Mammary epithelial cell (primary cell): ENCODE measurements at places on chromosomes 7 and 10.

DNA sequence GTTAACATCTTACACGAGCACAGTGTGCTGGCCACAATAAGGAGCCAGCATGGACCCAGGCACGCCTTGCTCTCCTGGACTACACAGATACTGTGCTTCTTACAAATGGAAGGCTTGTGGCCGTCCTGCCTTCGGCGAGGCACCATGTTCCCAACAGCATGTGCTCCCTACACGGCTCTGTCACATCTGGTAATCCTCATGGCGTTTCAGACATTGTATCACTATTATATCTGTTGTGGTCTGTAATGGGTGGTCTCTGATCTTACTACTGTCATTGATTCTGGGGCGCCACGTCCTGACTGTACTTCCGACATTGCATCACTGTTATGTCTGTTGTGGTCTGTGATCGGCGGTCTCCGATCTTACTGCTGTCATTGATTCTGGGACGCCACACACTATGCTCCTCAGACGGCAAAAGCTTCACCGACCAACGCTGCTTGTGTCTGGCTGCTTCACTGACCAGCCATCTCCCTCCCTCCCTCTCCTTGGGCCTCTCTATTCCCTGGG lies 195.4 kb downstream of the MAD1L1 start:
- no peak for DNase-seq

- DNase-seq: no peak
These were observed 1.2 kb downstream of the GPNMB start for GRCh38 chr7:23247603-23248335.

- DNase-seq: no peak
These were observed 35.4 kb downstream of the DRGX start for GRCh38 chr10:49360271-49361177.

DNA sequence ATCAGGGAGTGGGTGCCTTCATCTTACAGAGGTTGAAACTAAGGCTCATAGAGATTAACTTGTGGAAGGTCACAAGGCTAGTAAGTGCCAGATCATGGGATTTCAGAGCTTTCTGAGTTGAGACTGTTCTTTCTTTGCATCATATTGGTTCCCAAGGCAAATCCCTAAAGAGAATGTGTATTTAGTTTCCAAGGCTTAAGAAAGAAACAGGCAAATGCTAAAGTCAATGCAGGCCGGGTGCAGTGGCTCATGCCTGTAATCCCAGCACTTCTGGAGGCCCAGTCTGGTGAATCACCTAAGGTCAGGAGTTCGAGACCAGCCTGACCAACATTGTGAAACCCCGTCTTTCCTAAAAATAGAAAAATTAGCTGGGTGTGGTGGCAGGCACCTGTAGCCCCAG lies 19.8 kb downstream of the CDK1 start:
- peak; percentile 37 for DNase-seq

GRCh38 chr10:88033793-88034192 lies 170.4 kb downstream of the PTEN start:
- no peak for DNase-seq

- no peak for DNase-seq
These were observed 29.1 kb upstream of the NRBF2 start for GRCh38 chr10:63103971-63104409.

GRCh38 chr7:74684921-74685320 lies 27.4 kb downstream of the GTF2I start:
- DNase-seq: no peak

DNA sequence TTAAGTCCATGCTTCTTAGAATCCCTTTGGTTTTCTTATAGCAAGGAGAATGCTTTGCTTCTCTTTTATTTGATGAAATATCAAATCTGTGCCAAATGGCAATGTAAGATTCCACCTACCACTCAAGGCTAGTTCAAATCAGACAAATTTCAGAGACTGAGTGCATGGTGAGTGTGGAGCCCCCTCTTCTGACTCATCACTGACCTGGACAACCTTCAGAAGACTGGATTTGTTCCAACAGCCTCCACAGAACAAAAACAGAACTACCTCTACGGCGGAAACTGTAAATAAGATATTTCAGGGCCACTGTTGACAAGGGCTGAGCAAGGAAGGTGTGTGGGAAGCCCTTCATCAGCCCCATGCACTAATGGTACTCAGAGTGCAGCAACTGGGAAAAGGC lies 21.1 kb downstream of the NCAPG2 start:
- no peak for DNase-seq

GRCh38 chr7:17488829-17489228 lies 190.4 kb downstream of the AHR start:
- no peak for DNase-seq

GRCh38 chr7:76023002-76023401 lies 24.8 kb downstream of the STYXL1 start:
- DNase-seq: no peak

GRCh38 chr10:93962973-93963372 lies 30.8 kb upstream of the PLCE1 start:
- no peak for DNase-seq

DNA sequence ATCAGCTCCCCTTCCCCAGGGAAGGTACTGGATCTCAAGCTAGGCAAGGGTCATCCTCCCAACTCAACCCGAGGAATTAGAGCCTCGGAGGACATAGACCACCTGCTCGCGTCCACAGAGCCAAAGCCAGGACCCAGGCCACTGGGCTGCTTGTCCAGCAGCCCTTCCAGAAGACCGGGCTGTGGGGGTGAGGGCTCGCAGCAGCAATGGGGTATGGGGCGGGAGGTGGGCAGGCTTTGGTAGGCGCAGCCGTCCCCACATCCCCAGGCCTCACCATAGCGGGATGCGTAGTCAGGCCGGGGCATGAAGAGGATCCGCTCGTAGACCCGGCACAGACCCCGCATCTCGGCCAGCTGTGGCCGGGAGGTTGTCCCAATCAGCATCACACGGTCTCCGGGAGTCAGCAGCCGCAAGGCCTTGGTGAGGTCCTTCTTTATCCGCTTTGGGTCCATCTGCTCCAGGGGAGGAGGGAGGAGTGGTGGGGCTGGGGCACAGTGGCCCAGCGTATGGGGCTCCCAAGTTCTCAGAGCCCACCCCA lies 5.0 kb upstream of the ASB10 start:
- DNase-seq: no peak

- no peak for DNase-seq
These were observed 31.6 kb downstream of the DYDC1 start for GRCh38 chr10:80324891-80325364.

- DNase-seq: peak; percentile 12
These were observed 43.1 kb upstream of the EMX2 start for GRCh38 chr10:117499248-117500105.

- peak; percentile 63 for DNase-seq
These were observed 41.9 kb upstream of the PSMG3 start for GRCh38 chr7:1611708-1612241.

GRCh38 chr10:118582511-118582910 lies 12.9 kb downstream of the PRLHR start:
- no peak for DNase-seq

DNA sequence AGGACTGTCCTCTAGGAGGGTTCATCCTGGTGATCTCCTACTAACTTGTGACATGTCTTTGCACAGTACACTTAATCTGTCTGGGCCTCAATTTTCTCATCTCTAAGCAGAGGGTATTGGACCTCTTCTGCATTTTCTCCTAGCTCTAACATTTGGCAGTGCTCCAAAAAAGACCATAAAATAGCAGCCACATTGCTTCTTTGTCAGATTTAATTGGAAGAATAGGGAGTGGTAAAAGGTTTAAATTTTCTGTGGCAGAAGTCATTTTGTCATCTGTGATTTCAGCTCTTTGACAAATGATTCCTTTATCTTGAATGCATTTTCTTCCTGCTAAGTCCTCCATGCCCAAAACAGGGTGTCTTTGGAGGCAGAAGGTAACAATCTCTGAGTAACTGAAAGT lies 289.9 kb upstream of the LRGUK start:
- no peak for DNase-seq

DNA sequence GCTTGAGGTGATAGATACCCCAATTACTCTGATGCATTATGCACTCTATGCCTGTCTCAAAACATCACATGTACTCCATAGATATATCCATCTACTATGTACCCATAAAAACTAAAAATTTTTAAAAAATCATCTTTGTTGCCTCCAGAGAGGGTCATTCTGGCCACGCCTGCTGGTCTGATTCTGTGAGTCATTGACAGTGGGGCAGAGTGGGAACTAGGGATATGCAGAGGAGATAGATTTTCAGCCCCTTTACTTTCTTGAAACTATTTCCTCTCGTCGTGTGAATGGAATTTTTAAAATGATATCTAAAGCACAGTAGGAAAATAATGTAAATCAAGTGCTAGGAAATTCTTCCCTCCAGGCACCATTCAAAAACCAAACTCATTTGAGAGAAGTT lies 715.0 kb upstream of the NRP1 start:
- no peak for DNase-seq

- no peak for DNase-seq
These were observed 105.8 kb downstream of the ARHGAP22 start for GRCh38 chr10:48498940-48499510.

GRCh38 chr10:103618575-103619423 lies 125.3 kb downstream of the NEURL1 start:
- DNase-seq: no peak

- no peak for DNase-seq
These were observed 1.7 kb downstream of the CCSER2 start for GRCh38 chr10:84329986-84330651.

GRCh38 chr10:69446229-69446628 lies 5.0 kb upstream of the TSPAN15 start:
- DNase-seq: no peak

- DNase-seq: peak; percentile 91
These were observed 167.0 kb upstream of the CDK1 start for GRCh38 chr10:60611291-60611747.

- no peak for DNase-seq
These were observed 652.3 kb upstream of the MGMT start for GRCh38 chr10:128814782-128815181.

DNA sequence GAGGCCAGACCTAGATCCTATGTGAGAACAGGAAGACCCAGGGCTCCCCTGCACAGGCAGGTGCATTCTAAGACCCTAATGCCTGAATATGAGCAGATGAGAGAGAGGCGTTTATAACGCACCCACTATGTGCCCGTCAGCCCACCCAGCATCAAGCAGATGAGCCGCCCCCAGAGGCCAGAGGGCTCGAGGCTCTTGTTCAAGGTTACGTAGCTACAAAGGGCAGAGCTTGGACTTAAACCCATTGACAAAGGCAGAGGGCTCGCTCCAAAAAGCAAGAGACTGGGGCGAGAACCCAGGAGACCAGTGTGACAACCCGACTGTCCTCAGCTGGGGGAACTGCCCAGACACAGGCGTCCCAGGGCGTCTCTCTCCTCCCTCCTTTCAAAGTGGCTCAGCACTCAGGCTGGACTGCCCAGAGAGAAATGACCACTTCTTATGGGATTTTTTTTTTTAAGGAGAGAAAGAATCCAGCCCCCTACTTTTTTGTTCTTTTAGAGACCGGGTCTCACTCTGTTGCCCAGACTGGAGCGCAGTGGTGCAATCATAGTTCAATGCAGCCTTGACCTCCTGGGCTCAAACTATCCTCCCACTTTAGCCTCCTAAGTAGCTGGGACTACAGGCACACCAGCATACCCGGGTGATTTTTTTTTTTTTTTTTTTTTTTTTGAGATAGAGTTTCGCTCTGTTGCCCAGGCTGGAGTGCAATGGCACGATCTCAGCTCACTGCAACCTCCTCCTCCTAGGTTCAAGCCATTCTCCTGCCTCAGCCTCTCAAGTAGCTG lies 40.1 kb downstream of the TNRC18 start:
- no peak for DNase-seq

- no peak for DNase-seq
These were observed 62.0 kb upstream of the CAMK2B start for GRCh38 chr7:44387389-44387788.

- no peak for DNase-seq
These were observed 20.8 kb upstream of the SDHAF3 start for GRCh38 chr7:97096661-97097060.

- no peak for DNase-seq
These were observed 500.5 kb downstream of the PHTF2 start for GRCh38 chr7:78299088-78299487.
